Smooth muscle cell of the umbilical artery (primary cell): ENCODE measurements at places on chromosomes 16 and 17. TPM values are rescaled to one million over a fixed set of nuclear protein-coding genes. Genes with fewer than 3 reads are reported as not detected.

The CYTH1 gene
- total RNA-seq: 14.5 and 56.4 TPM in 2 replicates

The DNAI2 gene
- not detected in 2 replicates for total RNA-seq

The RNF112 gene
- 2.1 and 3.8 TPM in 2 replicates for total RNA-seq

The ABCC3 gene
- 5.6 and 9.1 TPM in 2 replicates for total RNA-seq

The RPH3AL gene
- total RNA-seq: 2.7 and 3.1 TPM in 2 replicates

The IL4R gene
- total RNA-seq: 30.3 and 38.9 TPM in 2 replicates

The KRT28 gene
- total RNA-seq: not detected in 2 replicates

The ALOX12 gene
- not detected in 2 replicates for total RNA-seq

The MAP2K6 gene
- 0.37 and 1.8 TPM in 2 replicates for total RNA-seq

The AOC3 gene
- 0.14 and 0.30 TPM in 2 replicates for total RNA-seq

The TNK1 gene
- 0.09 and 1.2 TPM in 2 replicates for total RNA-seq

The ATP2A1 gene
- total RNA-seq: under 0.01 and 1.0 TPM in 2 replicates
